ENCODE measurements at places on chromosomes 1 and 21. TPM values are rescaled to one million over a fixed set of nuclear protein-coding genes. Genes with fewer than 3 reads are reported as not detected.

GRCh38 chr21:44484498-44485253 is 29.4 kb downstream of the LRRC3 start:
- no peak for DNase-seq

GRCh38 chr1:23224739-23225648 is 7.7 kb upstream of the HTR1D start:
- no peak for DNase-seq

- no peak for DNase-seq
Observed at GRCh38 chr1:81335876-81336275, 464.9 kb upstream of the ADGRL2 start.

GRCh38 chr1:107895403-107896191 is 69.4 kb downstream of the VAV3 start:
- no peak for DNase-seq

DNA sequence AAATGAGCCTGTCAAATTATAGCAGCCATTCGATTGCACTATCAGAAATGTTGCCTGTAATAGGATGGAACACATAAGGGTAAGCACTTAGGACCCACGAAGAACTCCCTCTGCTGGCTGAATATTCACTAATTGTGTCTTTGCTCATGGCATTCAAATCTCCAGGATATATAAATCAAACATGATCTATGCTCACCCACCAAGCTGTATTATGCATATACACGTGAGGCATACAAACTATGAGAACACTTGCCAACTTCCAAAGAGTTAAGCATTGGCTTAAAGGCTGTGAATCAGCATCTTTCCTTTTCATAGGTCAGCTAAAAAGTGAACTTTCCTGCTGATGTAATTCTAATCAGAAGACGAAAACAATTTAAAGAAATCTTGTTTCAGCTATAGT is 34.5 kb downstream of the TMPRSS15 start:
- DNase-seq = no peak

GRCh38 chr1:44698138-44698537 is 23.6 kb downstream of the ARMH1 start:
- DNase-seq = no peak

- DNase-seq = no peak
Observed at GRCh38 chr1:248189026-248189425, 8.0 kb upstream of the OR2M3 start.

INSRR gene
- not detected for total RNA-seq

CASP9 gene
- total RNA-seq = 8.7 TPM

GRCh38 chr1:18681423-18681835 is 50.8 kb downstream of the PAX7 start:
- DNase-seq = no peak

PIGR gene
- 23.3 TPM for total RNA-seq

- no peak for DNase-seq
Observed at GRCh38 chr1:108960719-108961118, 2.6 kb downstream of the CLCC1 start.
